Common myeloid progenitor, CD34-positive (primary cell): ENCODE measurements at places on chromosomes 7 and 10.

- no peak for DNase-seq
These were observed 20.0 kb upstream of the SDK1 start for GRCh38 chr7:3280946-3281656.

DNA sequence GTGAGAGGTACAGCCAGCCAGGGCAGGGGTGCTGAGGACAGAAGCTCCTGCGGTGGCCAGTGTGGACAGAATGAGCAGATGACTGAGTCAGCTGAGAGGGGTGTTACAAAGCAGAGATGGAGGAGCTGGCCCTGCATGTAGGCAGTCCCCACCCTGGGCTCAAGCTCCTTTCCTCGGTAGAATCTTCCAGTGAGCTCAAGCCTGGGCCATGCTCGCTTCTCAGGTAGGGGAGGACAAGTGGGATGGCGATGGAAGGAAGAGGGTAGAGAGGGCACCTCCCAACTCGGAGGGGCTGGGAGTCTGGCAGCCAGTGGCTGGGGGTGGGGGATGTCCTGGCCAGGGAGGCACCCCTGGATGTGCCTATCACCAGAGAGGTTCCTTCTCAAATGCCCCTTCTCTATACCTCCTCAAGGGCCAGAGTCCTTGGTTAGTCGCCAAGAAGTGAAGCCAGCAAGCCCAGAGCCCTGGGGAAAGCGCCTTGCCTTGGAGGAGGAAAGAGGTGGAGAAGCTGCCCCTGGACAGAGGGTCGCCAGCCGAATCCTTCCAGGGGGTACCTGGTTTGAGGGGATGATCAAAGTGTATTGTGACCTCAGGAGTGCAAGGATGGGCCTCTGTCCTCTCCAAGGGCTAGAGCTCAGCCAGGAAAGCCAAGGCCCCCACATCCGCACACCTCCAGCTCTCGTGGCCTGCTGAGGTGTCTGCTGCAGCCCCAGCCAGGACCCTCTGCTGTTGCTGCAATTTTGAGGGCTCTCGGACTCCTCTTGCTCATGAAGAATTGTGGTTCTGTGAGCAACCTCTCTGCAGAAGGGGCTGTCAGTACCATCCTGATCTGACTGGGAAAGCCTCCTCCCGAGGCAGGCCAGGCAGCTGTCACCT is 88.6 kb upstream of the MACROH2A2 start:
- no peak for DNase-seq

GRCh38 chr10:113947184-113948041 is 93.0 kb downstream of the NHLRC2 start:
- DNase-seq, result peak; percentile 57

- DNase-seq, result no peak
These were observed 2.2 kb downstream of the OPTN start for GRCh38 chr10:13102002-13102794.

GRCh38 chr7:43111630-43112458 is 603 bp upstream of the HECW1 start:
- DNase-seq, result no peak

DNA sequence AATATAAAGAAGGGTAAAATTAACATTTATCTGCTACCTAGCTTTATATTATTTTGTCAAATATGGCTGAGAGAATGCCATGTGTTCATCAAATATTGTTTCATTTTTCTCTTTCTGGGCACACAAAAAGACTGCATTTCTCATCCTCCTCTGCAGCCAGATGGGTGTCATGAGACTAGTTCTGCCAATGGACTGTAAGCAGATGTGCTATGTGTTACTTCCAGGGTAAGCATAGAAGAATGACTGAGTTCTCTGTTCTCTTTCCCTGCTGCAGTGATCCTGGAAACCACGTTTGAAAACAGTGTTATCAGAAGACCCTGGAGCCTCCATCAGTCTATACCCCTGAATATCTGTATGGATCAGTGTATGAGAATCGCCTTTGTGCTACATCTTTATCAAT is 24.1 kb upstream of the SLK start:
- DNase-seq, result no peak

GRCh38 chr10:118034791-118035261 is 11.9 kb downstream of the RAB11FIP2 start:
- DNase-seq, result peak; percentile 14

- peak; percentile 34 for DNase-seq
These were observed 17.0 kb downstream of the CLIP2 start for GRCh38 chr7:74306004-74306729.

GRCh38 chr10:31886885-31887284 is 41.7 kb downstream of the ARHGAP12 start:
- DNase-seq, result no peak

DNA sequence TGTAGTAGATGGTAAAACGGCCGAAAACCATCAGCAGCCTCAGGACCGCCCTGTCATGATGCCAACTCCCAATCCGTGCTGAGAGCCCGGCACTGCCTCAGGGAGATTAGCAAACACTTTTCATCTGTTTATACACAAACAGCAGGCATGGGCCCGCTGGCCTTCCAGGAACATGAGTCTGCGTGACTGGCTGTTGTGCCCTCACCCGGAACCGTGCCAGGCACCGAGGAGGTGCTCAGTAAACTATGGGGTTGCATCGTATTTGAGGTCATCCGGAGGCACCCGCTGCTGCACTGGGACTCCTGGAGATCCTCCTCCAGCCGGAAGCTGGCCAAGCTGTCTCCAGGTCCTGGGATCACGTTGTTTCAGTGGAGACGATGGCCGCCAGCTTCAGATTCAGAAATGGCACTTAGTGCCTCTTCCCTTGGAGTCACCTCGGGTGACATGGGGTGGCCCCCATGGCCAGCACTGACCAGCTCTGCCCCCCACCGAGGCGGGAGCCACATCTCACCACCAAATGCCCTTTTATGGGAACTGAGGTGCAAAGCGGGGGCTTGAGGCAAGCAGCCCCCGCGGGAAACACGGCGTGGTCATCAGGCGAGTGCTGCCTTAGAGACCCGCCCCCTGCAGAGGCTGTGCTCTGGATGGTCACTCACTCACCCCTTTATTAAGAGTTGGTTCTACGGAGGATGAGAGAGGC is 585.9 kb downstream of the PTPRN2 start:
- no peak for DNase-seq

DNA sequence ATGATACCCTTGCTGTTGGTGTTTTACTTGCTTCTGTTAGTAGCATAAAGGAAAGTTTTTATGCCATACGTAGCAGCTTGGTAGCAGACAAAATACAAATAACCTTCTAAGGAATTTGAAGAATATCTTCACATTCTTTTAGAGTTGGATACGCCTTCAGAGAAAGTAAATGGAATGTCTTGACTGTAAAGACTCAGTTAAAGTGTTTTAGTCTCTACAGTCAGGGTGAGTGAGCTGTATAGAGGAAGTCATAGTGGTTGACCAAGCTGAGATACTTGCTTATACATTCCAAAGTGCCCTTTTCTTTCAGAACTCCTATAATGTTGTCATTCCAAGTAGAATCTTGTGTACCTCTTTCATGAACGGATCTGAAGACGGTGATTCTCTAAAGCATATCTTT is 37.7 kb downstream of the RABGEF1 start:
- no peak for DNase-seq

GRCh38 chr7:18770822-18771221 is 275.3 kb downstream of the HDAC9 start:
- DNase-seq, result no peak

GRCh38 chr7:17520941-17521340 is 222.5 kb downstream of the AHR start:
- DNase-seq, result no peak

DNA sequence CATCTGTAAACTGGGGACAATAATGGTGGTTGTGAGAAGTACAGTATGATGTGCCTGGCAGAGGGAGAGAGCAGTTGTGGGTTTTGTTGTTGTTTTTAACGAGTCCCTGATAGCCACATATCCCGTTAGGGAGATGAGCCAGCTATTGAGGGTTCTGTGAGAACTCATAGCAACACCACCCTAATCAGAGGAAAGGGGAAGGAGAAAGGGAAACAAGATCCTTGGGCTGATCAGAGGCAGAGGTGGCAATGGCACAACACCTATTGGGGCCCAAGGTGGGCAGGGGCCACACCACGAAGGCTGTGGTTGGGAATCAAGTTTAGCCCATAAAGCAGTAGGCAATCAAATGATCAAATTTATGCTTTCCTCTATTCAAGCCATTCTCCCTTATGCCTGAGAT is 1.7 kb upstream of the MRPS24 start:
- DNase-seq, result no peak
